ENCODE measurements at places on chromosomes 1 and 21. TPM values are rescaled to one million over a fixed set of nuclear protein-coding genes. Genes with fewer than 3 reads are reported as not detected.

The COL6A1 gene
- 593 TPM for total RNA-seq

The IL10 gene
- 12.6 TPM for total RNA-seq

The LCE1B gene
- not detected for total RNA-seq

The OR2L13 gene
- not detected for total RNA-seq

DNA sequence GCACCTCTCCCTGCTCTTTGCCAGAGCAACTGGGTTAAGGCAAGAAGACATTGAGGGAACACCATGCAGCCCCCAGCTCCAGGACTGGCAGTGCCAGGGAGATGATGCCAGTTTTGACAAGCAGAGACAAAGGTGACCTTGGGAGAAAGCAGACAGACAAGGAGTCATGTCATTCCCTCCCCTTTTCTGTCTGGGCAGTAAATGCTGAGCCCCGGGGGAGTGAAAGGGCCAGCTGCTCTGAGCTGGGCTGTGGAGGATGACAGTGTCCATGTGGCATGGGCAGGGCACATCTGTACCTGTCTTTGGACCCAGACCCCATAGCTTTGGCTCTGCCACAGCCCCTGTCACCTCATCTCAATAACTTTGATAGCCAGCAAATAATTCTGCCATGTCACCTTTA lies 24.2 kb downstream of the PLEKHA6 start:
- no peak for DNase-seq

DNA sequence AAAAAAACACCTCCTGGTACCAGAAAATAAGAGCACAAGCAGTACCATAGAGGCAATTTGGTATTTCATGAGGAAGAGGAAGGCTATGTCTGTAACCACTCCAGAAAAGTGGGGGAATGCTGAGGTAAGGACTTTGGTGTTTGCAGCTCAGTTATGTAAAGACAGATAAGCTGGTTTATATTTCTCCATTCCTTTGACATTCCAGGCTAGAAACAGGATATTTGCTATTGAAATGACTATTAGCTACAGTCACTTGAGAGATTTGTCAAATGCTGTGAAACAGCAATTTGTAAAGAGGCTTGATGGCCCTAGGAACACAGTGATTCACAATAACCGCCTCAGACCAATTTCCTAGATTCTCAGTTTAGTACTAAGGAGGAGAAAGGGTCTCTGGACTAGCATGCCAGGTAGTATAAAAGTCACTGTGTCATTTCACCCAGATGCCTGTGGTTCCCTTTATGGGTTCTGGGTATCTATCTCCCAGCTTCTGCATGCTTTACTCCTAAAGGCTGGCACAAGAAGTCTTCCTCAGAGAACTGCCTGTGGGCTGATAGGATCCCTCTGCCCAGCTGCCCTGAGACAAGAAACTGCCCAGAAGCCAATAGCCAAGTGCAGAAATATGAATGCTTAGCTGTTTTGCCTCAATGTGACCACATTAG lies 80.5 kb downstream of the VCAM1 start:
- DNase-seq = no peak

- no peak for DNase-seq
Observed at GRCh38 chr1:178388418-178389145, 108.2 kb downstream of the CLEC20A start.

DNA sequence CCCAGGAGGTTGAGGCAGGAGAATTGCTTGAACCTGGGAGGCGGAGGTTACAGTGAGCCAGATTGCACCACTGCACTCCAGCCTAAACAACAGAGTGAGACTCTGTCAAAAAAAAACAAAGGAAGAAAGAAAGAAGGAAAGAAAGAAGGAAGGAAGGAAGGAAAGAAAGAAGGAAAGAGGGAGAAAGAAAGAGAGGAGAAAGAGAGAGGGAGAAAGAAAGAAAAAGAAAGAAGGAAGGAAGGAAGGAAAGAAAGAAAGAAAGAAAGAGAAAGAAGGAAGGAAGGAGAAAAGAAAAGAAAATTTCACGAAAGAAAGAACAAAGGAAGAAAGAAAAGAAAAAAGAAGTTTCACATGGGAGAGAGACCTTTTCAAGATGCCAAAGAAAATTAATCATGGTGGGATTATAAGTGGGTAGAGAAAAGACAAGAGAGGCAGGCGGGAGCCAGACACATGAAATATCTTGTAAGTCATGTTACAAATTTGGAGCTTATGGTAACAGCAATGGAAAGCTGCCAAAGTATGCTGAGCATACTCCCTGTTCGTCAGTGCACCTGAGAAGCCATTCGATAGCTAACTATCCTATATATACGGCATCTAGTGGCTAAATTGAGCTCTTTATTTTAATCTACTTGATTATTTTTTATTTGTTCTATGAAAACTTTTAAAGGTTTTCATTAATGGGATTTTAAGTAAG lies 41.3 kb upstream of the TNFSF4 start:
- no peak for DNase-seq

DNA sequence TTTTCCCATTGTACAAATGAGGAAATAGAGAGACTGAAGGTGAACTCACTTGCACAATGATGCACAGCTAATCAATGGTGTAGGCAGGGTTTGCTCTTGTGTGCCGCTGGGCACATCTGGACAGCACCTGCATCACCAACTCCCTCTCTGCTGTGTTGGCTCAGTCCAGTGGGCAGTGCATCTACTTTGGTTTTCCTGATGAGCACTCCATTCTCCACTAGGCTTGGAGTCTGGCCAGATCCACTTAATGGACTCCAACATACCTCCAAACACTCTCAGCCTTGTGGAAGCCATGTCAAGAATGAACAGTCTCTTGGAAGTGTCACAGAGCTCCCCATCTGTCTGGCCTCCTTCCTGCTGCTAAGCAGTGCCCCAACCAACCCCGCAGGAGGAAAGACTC lies 152.2 kb downstream of the HIVEP3 start:
- no peak for DNase-seq

- no peak for DNase-seq
Observed at GRCh38 chr1:77977989-77978292, 931 bp downstream of the FUBP1 start.

DNA sequence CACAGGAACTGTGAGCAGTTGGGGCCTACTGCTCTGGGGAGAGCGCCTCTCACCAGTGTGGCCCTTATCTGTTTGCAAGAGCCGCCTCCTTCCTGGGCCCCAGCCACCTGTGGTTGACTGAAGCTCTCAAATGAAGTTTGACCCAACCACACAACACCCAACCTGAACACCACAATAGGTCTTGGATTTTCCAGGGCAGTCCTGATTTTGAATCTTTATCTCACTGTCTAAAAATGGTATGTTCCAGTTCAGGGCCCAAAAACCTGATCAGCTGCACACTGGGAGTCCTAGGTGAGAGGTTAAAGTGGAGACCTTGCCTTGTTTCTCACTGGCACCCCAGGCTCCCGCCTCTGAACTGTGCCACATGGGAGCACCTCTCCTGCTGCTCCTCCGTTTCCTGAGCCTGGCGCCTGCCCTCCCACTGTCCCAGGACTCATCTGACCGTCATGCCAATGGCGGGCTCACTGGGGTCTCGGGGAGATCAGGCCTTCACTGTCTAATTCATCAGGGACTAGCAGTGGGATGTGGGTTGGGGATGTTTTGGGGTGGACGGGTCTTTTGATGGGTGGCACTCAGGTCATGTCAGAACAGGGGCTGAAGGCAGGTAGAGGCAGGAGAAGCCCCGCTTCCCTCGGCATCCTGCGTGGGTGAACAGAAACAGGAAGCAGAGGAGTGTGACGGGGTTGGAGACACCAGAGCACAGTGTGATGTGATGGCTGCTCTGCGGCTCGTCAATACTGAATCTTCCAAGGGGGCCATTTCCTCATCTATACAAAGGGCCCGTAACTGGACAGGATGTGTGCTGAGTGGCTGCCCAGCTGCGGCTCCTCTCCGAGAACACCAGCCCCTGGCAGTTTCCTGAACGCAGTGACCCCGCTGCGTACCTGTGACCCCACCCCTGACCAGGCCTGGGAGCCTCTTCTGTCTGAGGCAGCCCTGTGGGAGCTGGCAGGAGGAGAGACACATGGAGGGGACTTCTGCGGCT lies 59.6 kb upstream of the ITPKB start:
- no peak for DNase-seq

All from aorta (tissue), 5 donors.